Adrenal gland (tissue), 19 donors: ENCODE measurements at places on chromosomes 3 and 15. TPM values are rescaled to one million over a fixed set of nuclear protein-coding genes. Genes with fewer than 3 reads are reported as not detected.
A peak's percentile ranks its signal among the peaks of the same experiment; 100 is the strongest.

- no peak for DNase-seq
Observed at GRCh38 chr15:71218272-71218805, 103.1 kb downstream of the THSD4 start.

GRCh38 chr15:28919679-28920655 is 34.2 kb downstream of the APBA2 start:
- no peak for DNase-seq

DNA sequence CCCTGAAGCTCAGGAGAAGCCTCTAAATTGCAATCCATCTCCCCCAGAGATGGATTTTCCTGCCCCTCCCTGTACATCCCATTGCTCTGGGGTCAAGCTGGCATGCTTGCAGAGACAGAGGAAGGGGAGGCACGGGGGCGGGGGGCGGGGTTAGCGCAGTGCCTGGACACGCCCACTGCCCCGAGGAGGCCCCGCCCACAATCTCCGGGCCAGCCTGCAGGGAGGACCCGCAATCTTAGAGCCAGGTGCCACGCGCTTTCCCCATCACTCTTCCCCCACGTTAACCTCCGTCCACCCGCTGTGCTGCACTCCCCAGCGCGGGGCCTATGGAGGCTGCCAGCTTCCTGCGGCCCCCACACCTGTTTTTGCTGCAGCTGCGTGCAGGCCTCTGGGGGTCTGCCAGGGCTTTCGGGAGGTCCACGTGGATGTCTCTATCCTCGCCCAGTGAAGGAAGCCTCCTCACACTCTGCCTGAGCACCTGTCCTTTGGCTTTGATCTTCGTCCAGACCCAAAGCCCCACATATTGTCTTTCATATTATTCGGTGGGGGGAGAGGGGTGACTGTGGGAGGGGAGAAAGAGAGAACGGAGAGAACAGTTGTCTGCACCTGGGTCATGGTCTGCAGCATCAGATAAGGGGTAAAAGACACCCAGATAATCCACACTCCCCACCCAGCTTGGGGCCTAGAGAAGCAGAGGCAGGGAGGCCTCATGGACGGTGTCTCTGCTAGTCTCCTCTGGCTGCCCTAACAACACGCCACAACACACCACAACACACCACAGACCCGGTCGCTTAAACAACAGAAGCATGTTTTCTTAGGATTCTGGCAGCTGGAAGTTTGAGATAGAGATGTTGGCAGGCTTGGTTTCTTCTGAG is 118.0 kb upstream of the MEF2A start:
- no peak for DNase-seq

GRCh38 chr3:99902091-99902490 is 84.4 kb downstream of the CMSS1 start:
- DNase-seq = no peak

GRCh38 chr3:11655196-11655928 is 11.6 kb upstream of the VGLL4 start:
- DNase-seq = no peak

DNA sequence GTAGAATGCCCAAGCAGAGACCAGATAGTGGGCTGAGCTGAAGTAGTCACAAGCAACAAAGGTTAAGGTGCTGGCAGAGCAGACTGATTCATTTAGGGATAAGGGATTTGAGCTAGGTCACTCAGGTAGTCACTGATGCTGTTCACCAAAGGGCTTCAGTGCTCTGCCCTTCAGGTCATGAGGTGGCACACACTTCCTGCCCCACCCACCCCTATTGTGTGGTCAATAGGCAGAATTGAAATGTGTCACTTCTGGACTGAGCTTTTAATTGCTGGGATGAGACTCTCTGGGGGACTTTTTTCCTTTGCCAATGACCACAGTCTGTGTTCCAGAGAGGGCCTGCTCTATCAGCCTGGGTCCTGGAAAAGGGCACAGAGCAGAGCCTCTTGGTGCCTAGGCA is 2.9 kb upstream of the DIS3L start:
- no peak for DNase-seq

DNA sequence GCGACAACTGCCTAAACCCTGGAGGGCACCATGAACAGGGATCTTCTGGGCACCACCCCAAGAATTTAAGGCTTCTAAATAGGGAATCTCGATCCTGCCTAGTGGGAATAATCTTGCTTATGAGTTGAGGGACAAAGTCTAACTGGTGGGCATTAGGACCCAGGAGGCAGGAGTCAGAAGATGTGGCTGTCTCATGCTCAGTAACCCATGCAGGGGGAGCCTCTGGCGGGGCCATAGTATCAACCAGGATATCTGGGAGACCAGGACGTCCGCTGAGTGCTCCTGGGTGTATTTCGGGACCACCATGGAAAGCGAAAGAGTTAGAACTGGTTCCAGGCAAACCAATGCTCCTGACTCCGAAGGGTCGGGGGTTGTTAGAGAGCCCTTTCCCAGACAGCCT is 356.1 kb downstream of the OTOL1 start:
- DNase-seq = no peak

GRCh38 chr3:12967606-12968351 is 105.5 kb downstream of the IQSEC1 start:
- peak; percentile 92 for DNase-seq

DNA sequence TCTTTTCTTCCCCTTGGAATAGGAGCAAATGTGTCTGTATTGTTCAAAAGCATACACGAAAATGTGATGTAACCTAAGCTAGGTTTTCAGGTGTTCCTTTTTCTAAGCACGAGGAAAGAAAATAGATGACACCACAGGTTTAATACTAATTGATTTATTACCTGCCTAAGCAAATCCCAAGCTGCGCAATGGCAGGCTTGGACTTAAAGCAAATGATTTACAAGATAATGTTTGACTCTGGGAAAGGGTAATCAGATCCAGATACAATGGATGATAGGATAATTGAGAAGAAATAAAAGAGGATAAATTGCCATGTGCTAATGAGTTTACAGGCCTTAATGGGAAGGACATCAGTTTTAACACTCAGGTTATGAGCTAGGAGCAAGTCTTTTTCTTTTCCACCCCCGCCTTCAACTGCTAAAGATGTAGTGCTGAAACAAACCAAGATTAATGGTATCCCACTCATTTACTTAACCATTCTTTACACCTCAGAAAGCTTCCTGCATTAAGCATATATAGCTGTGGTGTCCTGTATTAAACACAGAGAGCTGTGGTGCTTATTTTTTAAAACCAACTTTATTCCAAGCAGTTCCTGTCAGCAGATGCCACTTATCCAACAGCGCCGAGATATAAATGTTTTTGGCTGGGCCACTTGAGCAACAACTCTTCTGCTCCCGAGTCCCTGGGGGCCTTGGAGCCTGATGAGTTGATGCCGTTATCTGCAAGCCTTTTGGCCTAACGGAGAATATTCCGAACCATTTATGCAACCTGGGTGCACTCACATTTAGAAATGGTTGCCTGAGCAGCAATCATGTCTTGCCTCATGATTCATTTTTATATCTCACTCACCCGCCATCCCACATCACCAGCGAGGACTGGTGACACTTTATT is 205.5 kb downstream of the MECOM start:
- no peak for DNase-seq

- peak; percentile 51 for DNase-seq
Observed at GRCh38 chr15:89167267-89168176, 53.9 kb downstream of the RLBP1 start.

GRCh38 chr3:46276497-46277099 is 34.3 kb downstream of the CCR3 start:
- DNase-seq = peak; percentile 48

- no peak for DNase-seq
Observed at GRCh38 chr15:33907326-33907725, 61.0 kb upstream of the CHRM5 start.

DNA sequence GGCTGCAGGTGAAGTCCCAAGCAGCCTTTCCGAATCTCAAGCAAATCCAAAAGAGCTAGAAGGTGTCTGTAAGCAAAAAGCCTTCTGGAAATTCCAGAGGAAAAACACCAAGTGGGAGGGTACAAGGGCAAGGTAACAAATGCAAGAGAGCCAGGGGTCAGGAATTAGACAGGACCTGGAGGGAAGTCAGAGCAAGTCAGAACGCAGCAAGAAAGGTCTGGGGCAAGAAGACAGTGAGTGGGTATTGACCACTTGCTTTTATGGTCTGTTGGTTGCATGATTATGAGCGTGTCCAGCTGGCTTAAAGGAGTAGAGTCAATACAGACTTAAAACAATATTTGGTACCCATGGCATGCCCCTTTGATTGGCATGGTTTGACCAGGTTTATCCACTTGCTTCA is 66.7 kb upstream of the OXTR start:
- DNase-seq = no peak

GRCh38 chr15:25242957-25243799 is 195.6 kb downstream of the UBE3A start:
- no peak for DNase-seq

DNA sequence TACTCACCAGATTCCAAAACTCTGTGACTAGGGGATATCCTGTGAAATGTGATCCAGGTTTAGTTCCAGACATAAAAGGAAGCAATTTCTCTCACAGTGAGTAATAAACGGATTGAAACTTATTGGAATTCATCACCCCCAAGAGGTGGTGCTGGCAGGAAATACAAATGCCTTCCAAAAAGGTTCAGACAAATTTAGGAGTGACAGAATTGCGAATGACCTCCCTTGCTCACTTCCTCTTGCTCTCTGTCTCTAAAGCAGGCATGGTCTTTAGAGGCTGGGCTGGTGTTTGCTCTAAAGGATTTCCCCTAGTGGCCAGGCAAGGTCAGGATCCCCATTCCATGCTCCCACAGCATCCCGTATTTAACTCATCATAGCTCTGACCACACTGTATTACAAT is 449.4 kb upstream of the PPP2R3A start:
- DNase-seq = no peak

DNA sequence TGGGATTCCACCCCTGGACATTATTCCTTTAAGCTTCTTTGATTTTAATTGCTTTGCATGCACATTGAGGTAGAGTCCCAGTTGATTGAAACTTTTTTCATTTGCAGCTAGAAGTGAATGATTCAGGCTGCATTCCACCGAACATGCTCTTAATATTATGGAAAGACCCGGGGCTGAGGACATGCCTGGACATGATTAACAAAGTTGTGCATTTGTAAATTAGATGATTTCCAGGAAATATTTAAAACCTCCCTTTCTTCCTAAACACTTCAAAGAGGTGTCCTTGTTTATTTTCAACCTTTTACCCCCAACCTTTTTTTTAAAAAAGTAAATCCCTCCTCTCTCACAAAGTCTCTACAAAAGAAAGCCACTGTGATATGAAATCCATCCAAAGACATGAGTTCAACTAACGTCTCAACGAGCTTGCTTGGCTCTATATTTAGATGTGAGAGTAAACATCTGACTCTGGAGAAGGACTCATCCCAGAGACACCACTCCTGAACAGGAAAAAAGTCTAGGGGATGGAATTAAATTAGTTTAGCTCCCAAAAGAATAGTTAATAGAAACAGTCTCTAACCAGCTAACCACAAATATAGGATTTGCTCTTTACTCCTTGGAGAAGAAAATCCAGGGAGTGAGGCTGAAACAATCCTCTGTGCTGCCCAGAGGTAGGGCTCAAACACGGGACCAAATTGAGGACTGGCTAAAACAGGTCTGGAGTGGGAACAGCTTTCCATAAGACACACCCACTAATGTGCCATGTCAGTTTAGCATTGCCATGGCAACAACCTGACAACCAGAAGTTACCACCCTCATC is 83.1 kb downstream of the XXYLT1 start:
- DNase-seq = no peak

DNA sequence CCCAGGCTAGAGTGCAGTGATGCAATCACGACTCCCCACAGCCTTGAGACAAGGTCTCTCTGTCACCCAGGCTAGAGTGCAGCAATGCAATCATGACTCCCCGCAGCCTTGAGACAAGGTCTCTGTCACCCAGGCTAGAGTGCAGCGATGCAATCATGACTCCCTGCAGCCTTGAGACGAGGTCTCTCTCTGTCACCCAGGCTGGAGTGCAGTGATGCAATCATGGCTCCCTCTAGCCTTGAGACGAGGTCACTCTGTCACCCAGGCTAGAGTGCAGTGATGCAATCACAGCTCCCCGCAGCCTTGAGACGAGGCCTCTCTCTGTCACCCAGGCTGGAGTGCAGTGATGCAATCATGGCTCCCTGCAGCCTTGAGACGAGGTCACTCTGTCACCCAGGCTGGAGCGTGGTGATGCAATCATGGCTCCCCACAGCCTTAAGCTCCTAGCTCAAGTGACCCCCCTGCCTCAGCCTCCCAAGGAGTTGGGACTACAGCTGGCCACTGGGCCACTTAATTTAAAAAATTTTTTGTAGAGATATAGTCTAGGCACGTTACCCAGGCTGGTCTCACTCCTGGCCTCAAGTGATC is 26.1 kb downstream of the TFRC start:
- peak; percentile 71 for DNase-seq

GRCh38 chr3:131328721-131329120 is 52.9 kb upstream of the NUDT16 start:
- DNase-seq = no peak

- no peak for DNase-seq
Observed at GRCh38 chr15:75857886-75858285, 14.6 kb downstream of the UBE2Q2 start.

DNA sequence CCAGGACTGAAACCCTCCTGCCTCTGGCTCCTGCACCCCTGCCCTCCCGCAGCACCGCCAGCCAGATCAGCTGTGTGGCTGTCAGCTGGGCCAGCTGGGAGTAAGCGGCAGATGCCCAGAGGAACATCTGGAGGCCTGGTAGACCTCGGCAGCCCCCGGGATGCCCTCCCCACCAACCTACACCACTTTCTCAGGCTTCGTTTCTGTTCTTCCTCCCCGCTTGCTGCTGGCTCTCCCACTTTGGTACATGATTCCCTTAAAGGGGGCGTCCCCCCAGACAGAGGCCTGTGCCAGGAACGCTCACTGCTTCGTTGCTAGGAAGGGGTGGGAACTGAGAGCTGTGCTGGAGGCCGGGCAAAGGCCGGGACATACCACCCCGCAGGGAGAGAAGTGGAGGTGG is 91.4 kb upstream of the RPL32 start:
- DNase-seq = no peak

DNA sequence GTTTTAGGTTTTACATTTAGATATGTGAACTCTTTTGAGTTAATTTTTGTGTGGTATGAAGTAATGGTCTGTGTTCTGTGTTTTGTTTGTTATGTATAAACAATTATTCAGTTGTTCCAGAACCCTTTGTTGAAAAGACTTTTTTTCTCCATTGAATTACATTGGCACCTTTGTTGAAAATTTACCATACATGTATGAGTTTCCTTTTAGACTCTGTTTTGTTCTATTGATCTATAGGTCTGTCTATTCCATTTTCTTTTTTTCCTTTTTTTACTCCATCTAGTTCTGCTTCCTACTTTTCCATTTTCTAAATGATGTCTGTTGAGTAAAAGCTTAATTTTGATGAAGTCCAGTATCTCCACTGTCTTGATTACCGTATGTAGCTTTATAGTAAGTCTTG is 31.4 kb downstream of the ARIH2 start:
- DNase-seq = no peak

Gene RYK
- polyA plus RNA-seq = 37.7 TPM

Gene CMTM8
- polyA plus RNA-seq = 16.6 TPM

Gene XXYLT1
- 6.2 TPM for polyA plus RNA-seq

Gene ISLR2
- polyA plus RNA-seq = 0.48 TPM

Gene CASR
- 0.03 TPM for polyA plus RNA-seq

Gene ABHD14A
- 112 TPM for polyA plus RNA-seq

Gene PBRM1
- polyA plus RNA-seq = 4.2 TPM

Gene SLC22A13
- polyA plus RNA-seq = 0.16 TPM

Gene APOD
- 48.9 TPM for polyA plus RNA-seq

Gene CLSTN2
- polyA plus RNA-seq = 0.77 TPM

Gene NEK10
- polyA plus RNA-seq = 0.24 TPM

Gene NDN
- 49.4 TPM for polyA plus RNA-seq

Gene KY
- 1.9 TPM for polyA plus RNA-seq

Gene EXD1
- polyA plus RNA-seq = not detected

Gene FAM219B
- 51.4 TPM for polyA plus RNA-seq

Gene FBLN2
- polyA plus RNA-seq = 3.4 TPM

Gene CSPG4
- polyA plus RNA-seq = 0.55 TPM

Gene VIPR1
- polyA plus RNA-seq = 2.6 TPM

Gene CIDEC
- polyA plus RNA-seq = 108 TPM

Gene FSD2
- not detected for polyA plus RNA-seq
